ENCODE measurements at places on chromosomes 4 and X. TPM values are rescaled to one million over a fixed set of nuclear protein-coding genes. Genes with fewer than 3 reads are reported as not detected.

The SLC26A1 gene
- not detected for total RNA-seq

The CYBB gene
- total RNA-seq: 0.03 TPM

The ADGRL3 gene
- total RNA-seq: 0.60 TPM

The EDA gene
- total RNA-seq: 1.1 TPM

The S100P gene
- 1.1 TPM for total RNA-seq

The SUPT20HL2 gene
- not detected for total RNA-seq

The PDCL2 gene
- total RNA-seq: not detected

The FABP2 gene
- not detected for total RNA-seq

The F8A1 gene
- total RNA-seq: 8.1 TPM

The HNRNPDL gene
- total RNA-seq: 259 TPM

The PFKFB1 gene
- total RNA-seq: 0.17 TPM

The BMPR1B gene
- 0.21 TPM for total RNA-seq

The IL2 gene
- not detected for total RNA-seq

The GNPDA2 gene
- 16.0 TPM for total RNA-seq

The CT45A2 gene
- total RNA-seq: not detected

Data from foreskin keratinocyte (primary cell).